ENCODE measurements at places on chromosomes 2 and 18. TPM values are rescaled to one million over a fixed set of nuclear protein-coding genes. Genes with fewer than 3 reads are reported as not detected.

The TMEM18 gene
- total RNA-seq, result 20.8 TPM

The ALLC gene
- not detected for total RNA-seq

The CIDEA gene
- not detected for total RNA-seq

The CLEC4F gene
- not detected for total RNA-seq

The FLACC1 gene
- 0.63 TPM for total RNA-seq

The ATP6V1B1 gene
- total RNA-seq, result not detected

The ANKRD30BL gene
- not detected for total RNA-seq

The REG1B gene
- not detected for total RNA-seq

The DCDC2C gene
- not detected for total RNA-seq

The IL1F10 gene
- not detected for total RNA-seq

The GREB1 gene
- total RNA-seq, result 0.81 TPM

The MCEE gene
- 16.1 TPM for total RNA-seq

The STK16 gene
- total RNA-seq, result 37.8 TPM

The ASIC4 gene
- total RNA-seq, result not detected

The CELF4 gene
- not detected for total RNA-seq

The SPATA3 gene
- 0.24 TPM for total RNA-seq

The TYMS gene
- total RNA-seq, result 281 TPM

The SCTR gene
- not detected for total RNA-seq

The LRRC30 gene
- not detected for total RNA-seq

The SFXN5 gene
- total RNA-seq, result 4.5 TPM

The SCYGR4 gene
- total RNA-seq, result not detected

The VWC2L gene
- not detected for total RNA-seq

The VWA3B gene
- total RNA-seq, result not detected

Measured in activated CD4-positive, alpha-beta memory T cell treated with anti-CD3 and anti-CD28 coated beads for 36 hours (primary cell).